ENCODE measurements at places on chromosomes 5 and 9. TPM values are rescaled to one million over a fixed set of nuclear protein-coding genes. Genes with fewer than 3 reads are reported as not detected.

LCN12 gene
- total RNA-seq = not detected

LIFR gene
- total RNA-seq = 37.4 TPM

- no peak for DNase-seq
These were observed 1.7 kb upstream of the GNG10 start for GRCh38 chr9:111659691-111660090.

DNA sequence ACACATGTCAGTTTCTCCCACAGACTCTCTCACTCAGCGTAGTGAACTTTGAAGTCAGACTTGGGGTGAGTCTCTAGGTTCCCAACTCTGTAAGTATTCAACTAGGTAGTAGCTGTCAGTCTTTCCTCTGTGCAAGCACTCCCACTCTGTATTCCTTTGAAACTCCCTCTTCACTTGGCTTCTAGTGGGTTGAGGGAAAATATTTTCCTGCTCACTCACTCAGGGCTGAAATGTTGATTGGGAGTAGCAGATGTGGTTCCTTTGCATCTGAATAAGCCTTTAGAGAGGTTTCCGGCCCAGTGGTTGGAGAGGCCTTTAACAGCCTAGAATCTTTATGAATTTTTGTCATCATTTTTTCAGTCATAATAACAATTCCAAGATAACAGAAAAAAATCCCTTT lies 18.1 kb upstream of the ARRDC3 start:
- DNase-seq = no peak

GRCh38 chr5:6448141-6448491 lies 543 bp upstream of the UBE2QL1 start:
- DNase-seq = no peak

- DNase-seq = no peak
These were observed 6.5 kb upstream of the FAM163B start for GRCh38 chr9:133615606-133616188.

DNA sequence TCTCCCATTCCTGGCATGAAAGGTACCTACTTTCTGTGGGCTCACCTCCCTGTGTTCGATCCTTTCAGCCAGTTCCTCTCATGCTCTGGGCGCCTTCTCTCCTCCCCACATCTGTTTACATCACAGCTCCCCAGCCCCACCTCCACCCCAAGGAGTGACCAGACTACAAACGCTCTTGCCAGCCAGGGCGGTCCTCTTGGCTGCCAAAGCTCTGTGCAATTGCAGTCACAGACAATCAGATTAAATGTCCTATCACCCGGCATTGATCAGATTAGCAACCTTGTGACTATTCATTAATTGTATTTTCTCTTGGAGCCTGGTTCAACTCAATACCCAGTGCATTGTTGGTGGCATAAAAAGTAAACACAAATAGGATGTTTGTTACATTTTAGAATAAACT lies 211.2 kb upstream of the TBCA start:
- no peak for DNase-seq

DNA sequence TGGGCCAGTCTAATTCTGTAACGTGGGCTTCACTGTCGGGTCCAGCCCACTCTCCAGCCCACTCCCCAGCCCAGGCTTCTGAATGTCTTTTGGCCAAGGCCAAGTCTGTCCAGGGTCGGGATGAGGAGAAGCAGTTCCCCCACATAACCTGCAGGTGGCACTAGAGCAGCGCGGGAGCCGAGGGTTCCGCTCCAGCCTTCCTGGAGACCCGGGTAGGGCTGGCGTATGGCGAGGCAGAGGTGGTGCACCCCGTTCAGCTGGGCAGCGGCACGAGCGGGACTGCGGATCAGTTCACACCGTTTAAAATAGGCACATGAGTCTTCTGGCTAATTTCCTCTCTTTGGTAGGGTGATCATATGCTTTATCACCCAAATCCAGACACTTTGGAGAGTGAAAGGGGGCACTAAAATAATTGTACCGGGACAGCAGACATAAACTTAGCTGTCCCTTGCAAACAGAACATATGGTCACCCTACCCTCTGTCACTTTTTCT lies 185.9 kb downstream of the MSX2 start:
- peak; percentile 3 for DNase-seq

DNA sequence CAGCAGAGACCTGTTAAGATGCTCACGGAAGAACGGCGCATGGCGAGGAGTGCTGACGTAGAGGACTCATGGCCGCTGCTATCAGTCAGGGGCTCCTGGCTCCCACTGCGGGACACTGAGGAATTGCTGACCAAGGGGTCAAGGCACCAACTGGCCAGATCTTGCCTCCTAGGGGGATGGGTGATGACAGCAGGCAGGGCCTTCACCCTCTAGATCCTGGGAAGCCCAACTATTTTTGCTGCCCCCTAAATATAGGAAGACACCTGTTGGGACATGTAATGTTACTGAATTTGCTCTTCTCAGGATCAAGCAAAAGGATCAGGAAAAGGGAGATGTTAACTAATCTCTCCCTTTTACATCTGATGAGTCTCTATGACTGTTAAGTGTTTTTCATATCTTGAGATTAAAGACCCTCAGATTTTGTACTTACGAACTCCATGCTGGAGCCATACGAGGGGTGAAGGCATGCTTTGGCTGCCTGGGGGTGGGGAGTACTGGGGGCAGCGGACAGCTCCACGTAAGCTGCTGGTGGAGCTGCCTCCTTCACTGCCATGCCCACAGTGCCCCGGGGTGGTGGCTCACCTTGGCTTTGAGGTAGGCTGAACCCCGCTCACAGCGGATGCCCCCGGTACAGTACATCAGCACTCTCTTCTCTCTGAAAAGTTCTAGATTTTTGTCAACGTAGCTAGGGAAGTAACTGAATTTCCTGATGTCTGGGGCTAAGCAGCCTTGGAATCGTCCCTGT lies 28.1 kb downstream of the TSTD2 start:
- no peak for DNase-seq

CYLC2 gene
- not detected for total RNA-seq
